ENCODE measurements at places on chromosomes 16 and 17.

DNA sequence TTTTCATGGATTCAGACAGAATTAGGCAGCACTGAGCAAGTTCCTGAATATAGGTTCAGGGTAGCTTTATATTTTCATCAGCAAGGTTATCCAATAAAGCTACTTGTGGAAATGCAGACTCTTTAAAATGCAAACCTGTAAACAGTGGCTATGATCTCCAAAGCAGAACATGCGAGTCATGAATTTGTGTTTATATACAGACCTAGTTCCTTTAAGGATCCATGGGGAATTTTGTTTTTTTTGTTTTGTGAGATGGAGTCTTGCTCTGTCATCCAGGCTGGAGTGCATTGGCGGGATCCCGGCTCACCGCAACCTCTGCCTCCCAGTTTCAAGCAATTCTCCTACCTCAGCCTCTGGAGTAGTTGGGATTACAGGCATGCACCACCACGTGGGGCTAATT, 14.8 kb downstream of the CLEC16A start:
- no peak for DNase-seq

- peak; percentile 96 for DNase-seq
Measured at GRCh38 chr16:2977440-2977839, 2.8 kb downstream of the PKMYT1 start.

DNA sequence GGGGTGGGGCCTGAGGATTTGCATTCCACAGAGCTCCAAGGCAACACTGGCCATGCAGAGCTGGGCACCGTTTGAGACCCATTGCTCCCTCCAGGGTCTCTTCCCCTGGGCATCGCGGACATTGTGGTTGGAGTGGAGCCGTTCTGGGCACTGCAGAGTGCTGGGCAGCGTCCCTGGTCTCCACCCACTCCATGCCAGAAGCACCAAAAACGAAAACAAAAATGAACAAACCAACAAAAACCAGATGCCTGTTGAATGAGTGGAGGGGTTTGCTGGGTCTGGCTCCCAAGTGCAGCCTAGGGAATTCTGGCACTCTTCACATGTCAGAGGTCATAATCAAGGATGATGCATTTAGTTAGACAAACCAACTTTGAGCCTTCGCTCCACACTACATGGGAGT, 17.9 kb downstream of the WNT9B start:
- DNase-seq, result no peak

DNA sequence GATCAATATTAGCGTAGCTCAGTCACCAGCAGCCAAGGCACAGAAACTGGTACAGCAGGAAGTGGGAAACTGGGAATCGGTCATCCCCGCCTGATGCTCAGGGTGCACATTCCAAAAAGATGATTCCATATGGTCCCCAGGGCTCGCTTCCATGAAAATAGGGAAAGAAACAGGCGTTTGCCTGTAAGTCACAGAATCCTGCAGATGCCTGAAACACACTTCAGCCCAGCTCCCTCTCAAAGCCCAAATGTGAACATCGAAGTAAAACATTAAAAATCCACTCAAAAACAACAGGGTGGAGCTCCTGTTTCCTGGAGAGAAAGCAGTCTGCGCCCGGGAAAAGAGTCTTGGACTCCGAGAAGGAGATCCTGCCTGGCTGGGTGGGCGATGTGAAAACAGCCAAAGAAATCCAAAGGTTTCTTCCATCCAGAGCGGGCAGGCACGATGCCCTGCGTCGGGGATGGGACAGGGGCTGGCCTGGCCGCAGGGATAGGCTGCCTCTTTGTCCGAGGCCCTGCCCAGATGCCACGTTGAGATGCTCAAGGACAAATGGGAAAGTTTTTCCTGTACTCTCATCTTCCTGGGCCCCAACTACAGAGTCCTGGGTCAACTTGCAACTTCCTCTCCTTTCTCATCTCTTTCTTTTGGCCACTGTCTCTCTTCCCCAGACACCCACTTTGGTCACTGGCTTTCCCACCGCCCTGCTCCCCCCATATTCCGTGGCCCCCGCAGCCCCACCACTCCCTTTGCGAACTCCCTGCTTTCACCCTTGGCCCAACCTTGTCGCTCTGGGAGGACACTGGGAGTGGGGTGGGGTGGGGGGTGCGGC, 743 bp downstream of the WIPI1 start:
- DNase-seq, result no peak

- DNase-seq, result no peak
Measured at GRCh38 chr17:6506679-6507231, 49.6 kb downstream of the PITPNM3 start.

- no peak for DNase-seq
Measured at GRCh38 chr17:8691931-8692330, 52.7 kb downstream of the CCDC42 start.

GRCh38 chr17:55731586-55732250, 9.1 kb upstream of the TMEM100 start:
- DNase-seq, result no peak

- no peak for DNase-seq
Measured at GRCh38 chr17:46000292-46000691, 1.2 kb downstream of the STH start.

- DNase-seq, result no peak
Measured at GRCh38 chr17:9225305-9226101, 204.2 kb downstream of the NTN1 start.

GRCh38 chr17:76791053-76791980, 53.4 kb downstream of the MFSD11 start:
- DNase-seq, result no peak

All from NCI-H1092 (cell line).